ENCODE measurements at places on chromosomes 5 and 9.

- no peak for DNase-seq
These were observed 55.0 kb upstream of the APC start for GRCh38 chr5:112682621-112683061.

DNA sequence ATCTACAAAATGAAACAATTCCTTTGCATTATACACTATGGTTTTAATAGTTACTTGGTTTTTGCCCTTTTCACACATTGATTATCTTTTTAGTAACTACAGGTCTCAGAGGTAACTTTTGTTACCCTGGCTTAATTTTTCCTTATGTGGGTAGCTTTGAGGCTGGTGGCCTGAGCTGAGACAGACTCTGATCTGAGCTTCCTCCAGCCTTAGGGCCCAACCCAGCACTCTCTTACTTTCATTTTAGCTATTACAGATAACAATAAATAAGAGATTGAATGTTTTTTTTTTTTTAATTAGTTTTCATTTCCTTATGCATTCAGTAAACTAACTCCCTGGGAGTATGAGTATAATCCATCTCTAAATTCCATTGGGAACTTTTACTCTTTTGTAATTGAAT is 15.1 kb upstream of the OXCT1 start:
- DNase-seq, result no peak

GRCh38 chr5:149863830-149864229 is 80.8 kb downstream of the PDE6A start:
- DNase-seq, result no peak

DNA sequence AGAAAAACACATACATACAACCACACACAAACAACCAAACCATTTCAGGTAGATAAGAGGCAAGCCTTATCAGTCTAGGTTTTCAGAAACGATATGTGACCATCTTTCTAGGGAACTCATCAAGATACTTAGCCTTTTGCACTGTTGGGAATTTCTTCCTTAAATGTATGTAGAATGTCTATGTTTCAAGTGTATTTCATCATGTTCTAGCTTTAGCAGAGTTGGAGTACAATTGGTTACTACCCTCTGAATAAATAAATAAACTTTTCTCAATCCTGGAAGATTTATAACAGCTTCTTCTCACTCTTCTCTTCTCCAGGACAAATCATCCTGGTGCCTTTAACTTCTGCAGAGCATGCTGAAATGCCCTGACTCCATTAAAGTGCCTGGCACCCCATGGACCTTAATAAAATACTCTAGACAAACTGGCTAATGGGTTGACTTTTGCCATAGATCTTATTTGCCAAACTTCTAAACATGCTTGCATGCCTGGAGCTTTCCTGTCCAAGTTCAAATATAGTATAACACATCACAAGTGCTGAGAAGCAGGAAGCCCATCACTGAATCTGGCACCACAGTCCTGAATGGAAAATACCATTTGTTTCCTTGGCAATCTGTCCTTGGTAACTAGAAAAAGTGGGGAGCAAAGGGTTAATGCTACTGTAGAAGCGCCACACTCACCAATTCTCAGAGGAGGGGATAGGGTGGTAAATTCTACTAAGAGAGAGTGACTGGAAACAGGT is 33.1 kb upstream of the ZNF462 start:
- DNase-seq, result no peak

GRCh38 chr9:90054810-90055209 is 450.0 kb downstream of the GADD45G start:
- DNase-seq, result no peak

DNA sequence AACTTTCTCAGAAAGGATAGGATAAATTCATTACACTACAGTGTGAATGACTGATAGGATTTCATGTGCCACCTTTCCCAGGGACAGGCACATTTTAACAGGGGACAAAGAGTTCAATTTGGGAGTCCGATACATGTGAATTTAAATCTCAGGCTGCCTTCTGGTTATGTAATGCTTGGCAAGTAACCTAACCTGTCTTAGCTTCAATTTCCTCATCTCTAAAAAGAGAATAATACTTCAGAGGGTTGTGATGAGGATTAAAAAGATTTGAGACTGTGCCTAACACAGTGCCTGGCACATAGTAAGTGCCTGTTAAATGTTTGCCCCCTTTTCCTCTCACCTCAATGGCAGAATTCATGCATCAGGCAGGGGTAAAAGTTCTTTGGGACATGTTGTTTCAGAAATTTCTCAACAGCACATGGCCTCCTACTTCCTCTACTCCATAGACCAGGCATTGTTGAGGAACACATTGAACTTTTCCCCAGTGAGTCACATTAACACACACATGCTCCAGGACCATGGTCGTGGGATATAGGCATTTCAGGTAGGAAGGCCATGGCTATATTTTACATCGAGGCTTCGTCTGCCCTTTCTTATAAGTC is 94.6 kb upstream of the EGFLAM start:
- no peak for DNase-seq

DNA sequence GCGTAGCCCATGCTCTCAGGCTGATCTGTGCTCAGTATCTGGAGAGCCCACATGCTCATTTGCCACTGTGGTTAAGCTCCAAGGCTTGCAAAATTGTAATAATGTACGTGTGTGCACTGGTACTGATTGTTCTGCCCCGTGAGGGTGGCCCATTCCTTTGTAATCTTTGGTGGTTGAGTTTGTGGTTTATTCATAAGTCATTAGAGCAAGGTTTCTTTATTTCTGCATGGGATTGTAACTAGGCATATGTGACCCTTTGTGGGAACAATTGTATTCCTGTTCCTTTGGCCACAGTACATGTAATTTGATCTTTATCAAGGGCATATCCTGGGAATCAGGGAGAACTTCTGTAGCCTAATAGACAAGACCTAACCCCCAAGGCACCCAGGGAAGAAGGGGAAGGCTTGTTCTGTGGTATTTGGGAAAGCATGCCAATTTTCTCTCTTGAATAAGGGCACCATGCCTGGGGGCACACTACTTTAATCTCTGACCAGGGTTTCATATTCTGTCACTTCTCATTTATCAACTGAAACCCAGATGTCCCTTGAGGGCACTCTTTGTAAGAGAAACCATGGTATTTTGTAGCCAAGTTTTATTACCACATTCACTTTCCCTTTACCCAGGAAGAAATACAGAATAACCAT is 74.6 kb downstream of the NPR3 start:
- peak; percentile 35 for DNase-seq

DNA sequence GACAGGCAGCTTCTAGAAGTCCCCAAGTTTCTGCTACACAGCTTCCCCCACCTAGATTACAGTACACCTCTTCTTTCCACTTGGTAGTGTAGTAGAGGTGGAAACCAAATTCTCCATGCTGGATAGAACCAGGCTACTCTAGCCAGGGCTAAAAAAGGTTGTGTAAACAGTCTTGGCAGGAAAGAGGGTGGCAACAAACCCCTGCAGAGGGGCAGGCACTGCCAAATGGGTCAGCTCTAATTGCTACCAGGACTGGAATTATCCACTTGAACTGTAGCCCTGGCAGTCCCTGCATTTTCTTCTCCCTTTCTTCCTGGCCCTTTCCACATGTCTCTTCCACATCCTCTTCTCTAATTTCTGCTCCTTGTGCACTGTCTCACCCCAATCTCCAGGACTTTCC is 24.8 kb downstream of the RANBP3L start:
- DNase-seq, result no peak

GRCh38 chr9:72349240-72349639 is 15.8 kb downstream of the ZFAND5 start:
- DNase-seq, result no peak

DNA sequence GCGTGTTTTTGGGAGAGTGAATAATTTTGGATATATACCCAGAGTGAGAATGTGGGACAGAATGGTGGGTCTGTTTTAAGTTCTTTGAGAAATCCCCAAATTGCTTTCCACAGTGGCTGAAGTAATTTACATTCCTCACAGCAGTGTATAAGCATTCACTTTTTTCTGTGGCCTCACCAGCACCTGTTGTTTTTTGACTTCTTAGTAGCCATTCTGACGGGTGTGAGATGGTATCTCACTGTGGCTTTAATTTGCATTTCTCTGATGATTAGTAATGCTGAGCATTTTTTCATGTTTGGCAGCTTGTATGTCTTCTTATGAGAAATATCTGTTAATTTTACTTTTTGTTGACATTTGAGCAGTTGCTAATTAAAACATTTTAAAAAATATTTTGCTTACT is 9.4 kb upstream of the SPATA31D1 start:
- no peak for DNase-seq

DNA sequence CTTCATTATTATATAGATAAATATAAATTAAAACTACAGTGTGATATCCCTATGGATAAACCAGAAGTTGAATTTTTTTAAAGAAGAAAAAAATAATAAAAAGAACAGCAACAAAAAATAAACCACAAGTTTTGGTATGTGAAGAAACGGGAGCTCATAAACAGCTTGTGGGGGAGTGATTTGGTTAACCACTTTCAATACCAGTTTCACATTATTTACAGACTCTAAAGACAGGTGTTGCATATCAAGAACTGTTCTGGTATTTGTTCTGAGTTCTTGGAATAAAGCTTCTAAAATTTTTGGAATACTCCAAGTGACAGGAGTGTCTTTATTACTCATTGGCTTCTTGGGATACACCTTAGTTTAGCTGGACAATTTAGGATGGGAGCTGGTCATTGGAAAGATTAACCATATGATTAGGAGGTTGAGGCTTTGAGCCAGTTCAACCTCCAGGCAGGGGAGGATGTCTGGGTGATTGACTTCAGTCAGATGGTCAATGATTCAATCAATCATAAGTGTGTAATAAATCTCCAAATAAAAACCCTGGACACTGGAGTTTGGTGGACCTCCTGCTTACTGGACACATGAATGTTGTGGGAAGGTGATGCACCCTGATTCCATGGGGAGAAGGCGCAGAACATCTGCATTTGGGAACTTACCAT is 2223.1 kb upstream of the C9orf72 start:
- DNase-seq, result no peak

- no peak for DNase-seq
These were observed 158.1 kb downstream of the LPAR1 start for GRCh38 chr9:110880189-110880588.

DNA sequence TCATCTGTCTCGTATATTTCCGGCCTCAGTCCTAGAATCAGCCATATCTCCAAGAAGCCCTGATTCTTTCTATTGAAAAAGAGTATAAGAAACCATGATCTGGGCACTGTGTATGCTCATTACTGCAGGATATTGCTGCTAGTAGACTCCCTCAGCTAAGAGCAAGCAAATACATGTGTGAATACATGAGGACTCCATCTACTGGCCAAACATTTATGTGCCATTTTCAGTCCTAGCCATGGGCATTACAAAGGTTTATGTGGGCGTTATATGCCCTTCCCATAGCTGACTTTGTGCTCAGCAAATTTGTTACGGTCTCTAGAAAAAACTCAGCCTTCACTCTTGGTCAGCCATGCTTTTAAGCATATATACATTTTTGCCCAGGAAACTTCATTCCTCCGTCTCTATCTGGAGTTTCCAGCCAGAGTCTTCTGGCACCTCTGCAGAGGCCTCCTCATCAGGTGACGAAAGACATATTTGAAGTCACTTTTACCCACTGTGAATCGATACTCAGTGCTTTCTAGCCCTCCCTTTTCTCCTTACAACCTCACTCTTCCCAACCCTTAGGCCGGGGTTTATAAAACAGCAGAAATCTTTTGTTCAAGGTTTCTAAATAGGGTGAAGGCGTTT is 1495.6 kb upstream of the CDH6 start:
- DNase-seq, result peak; percentile 56

DNA sequence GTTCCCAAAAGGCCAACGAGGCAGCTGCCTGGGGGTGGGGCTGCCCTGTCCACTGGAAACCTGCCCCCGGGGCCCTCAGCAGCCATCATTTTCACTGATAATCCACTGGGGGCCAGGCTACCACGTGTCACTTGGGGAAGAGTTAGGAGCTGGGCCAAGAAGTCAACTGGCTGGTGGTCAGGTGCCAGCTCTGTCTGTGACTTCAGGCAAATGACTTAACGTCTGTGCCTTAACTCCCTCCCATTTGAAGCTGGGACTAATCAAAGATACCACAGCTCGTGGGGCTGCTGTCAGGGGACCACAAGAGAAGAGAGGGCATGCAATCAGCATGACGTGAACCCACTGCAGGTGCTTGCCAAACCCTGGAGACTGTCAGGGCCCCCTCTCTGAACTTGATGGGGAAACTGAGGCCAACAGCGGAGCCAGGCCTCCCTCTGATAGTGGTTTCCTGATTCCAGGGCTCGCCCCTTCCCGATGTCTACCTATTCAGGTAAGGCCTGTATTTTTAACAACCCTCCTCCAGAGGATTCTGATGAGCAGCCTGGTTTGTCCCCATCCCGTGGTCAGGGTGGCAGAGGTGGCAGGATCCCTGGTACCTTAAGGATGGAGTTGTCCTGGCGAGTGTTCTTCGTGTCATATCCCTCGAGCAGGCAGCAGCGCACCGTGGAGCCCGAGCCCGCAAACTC is 12.3 kb upstream of the DPM2 start:
- peak; percentile 84 for DNase-seq

DNA sequence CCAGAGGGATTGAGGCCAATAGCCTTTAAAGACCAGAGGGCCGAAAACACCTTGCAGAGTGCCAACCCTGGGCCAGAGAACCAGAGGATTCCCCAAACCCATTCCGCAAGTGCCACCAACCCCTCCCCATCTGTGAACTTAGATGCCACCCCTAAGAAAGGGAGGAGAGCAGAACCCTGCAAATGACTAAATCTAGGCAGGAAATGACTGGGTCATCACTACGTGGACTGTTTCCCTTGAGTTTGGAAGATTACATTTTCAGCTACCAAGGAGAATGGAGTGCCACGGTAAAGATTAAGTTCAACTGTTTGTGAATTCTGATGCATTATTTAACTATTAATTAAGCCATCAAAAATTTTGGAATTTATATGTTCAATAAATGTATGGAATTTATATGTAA is 142.8 kb downstream of the ENC1 start:
- DNase-seq, result no peak
